Thyroid gland (tissue), 4 donors: ENCODE measurements at places on chromosomes 1 and 21. TPM values are rescaled to one million over a fixed set of nuclear protein-coding genes. Genes with fewer than 3 reads are reported as not detected.
A peak's percentile ranks its signal among the peaks of the same experiment; 100 is the strongest.

GRCh38 chr1:93845538-93846205 is 33.3 kb downstream of the DNTTIP2 start:
- H3K27ac ChIP-seq: peak overlapping the region; percentile 99
- no peaks in the 10 kb centered on the region for H3K27me3 ChIP-seq
- H3K36me3 ChIP-seq: no peaks in the 10 kb centered on the region

The NKAIN1 gene
- not detected for total RNA-seq

DNA sequence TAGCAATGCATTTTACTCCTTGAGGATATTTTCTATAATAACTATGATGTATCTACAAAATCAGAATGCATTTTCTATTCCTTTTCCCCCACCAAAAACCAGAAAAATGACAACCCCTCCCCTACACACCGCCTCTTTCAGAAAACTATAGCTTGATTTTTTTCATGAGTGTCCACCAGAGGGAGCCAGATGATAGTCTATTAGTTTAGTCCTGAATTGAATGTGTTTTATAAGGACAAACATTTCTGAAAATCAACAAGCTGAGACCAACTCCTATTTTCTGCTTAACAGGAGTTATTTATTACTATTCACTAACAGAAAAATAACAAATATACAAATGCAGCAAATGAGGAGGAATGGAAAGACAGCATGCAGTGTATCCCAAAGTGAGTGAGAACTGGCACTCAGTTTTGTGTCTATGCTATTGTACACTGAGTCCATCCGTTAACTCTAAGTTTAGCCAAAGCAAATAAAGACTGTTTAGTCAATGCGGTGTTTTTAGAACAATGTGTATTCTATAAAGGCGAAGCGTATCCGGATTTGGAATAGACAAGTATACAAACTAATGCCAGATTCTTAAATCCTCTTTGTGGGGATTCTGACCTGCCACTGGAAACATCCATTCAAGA is 182.6 kb downstream of the VAV3 start:
- peak overlapping the region; percentile 10 for H3K27ac ChIP-seq
- no peaks in the 10 kb centered on the region for H3K36me3 ChIP-seq
- peaks cover 11% of the 10 kb centered on the region for H3K4me1 ChIP-seq
- no peak for DNase-seq
- H3K4me3 ChIP-seq: no peak overlapping the region

- H3K36me3 ChIP-seq: no peaks in the 10 kb centered on the region
- no peak for DNase-seq
Observed at GRCh38 chr1:47761974-47762373, 235.2 kb downstream of the TRABD2B start.

DNA sequence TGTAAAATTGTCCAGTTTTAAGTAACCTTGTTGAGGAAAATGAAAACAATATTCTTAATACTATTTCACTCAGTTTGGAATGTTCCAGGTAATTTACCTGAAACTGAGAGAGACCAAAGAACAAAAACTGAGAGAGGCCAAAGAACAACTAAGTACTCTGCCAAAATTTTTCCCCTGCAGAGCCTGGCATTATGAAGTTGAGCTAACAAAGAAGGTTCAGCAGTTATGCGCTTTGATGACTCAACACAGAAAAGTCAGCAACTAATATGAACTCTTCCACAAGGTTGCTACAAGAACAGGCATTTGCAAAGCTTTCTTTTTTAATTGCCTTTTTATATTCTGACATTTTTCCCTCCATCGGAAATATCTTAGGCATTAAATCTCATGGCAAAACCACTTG is 270.9 kb downstream of the CHRM3 start:
- no peak overlapping the region for H3K4me3 ChIP-seq
- no peak for DNase-seq
- no peaks in the 10 kb centered on the region for H3K4me1 ChIP-seq
- no peaks in the 10 kb centered on the region for H3K27me3 ChIP-seq
- no peaks in the 10 kb centered on the region for H3K36me3 ChIP-seq

GRCh38 chr1:200452850-200453552 is 43.2 kb upstream of the ZNF281 start:
- H3K27ac ChIP-seq: no peak overlapping the region
- no peaks in the 10 kb centered on the region for H3K36me3 ChIP-seq

The SCMH1 gene
- 42.0 TPM for total RNA-seq

The SPRR2E gene
- not detected for total RNA-seq
